ENCODE measurements at places on chromosomes 16 and 17.
A peak's percentile ranks its signal among the peaks of the same experiment; 100 is the strongest.

GRCh38 chr17:68511254-68511670, 968 bp upstream of the PRKAR1A start:
- no peak for DNase-seq

GRCh38 chr17:67982686-67983382, 13.4 kb downstream of the C17orf58 start:
- DNase-seq, result no peak

DNA sequence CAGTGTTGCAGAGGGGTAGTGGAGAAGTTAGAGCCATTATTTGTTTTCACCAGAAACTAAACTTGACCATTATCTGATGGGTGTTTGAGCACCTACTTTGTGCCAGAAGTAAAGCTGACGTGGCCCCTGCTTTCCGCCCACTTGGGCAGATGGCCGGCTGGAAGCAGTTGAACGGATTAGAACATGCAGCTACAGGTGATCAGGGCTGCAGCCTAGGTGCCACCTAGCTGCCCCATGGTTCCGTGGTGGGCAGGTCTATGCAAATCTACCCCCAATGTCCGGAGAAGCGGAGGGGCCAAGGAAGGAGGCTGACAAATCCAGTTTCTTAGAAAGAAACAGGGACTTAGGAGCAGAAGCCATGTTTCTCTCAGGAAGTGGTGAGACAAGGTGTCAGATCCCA, 62.7 kb downstream of the B9D1 start:
- no peak for DNase-seq

DNA sequence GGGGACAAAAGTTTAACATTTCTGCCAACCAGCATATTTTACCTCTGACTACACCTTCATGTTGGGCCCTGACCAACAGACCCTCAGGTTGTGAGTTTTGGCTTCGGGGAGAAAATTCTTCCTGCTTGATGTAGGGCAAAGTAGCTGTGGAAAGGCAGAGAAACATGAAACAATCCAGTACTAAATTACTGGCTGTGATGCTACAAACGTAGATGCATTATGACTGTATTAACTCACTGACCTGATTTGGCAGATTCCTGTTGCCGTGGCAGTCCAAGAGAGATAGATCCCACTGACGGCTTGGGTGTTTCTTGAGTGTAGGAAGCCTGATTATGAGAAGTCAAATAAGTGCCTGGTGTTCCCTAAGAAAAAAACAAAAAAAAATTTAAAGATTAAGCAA, 80.7 kb downstream of the TTC19 start:
- no peak for DNase-seq

DNA sequence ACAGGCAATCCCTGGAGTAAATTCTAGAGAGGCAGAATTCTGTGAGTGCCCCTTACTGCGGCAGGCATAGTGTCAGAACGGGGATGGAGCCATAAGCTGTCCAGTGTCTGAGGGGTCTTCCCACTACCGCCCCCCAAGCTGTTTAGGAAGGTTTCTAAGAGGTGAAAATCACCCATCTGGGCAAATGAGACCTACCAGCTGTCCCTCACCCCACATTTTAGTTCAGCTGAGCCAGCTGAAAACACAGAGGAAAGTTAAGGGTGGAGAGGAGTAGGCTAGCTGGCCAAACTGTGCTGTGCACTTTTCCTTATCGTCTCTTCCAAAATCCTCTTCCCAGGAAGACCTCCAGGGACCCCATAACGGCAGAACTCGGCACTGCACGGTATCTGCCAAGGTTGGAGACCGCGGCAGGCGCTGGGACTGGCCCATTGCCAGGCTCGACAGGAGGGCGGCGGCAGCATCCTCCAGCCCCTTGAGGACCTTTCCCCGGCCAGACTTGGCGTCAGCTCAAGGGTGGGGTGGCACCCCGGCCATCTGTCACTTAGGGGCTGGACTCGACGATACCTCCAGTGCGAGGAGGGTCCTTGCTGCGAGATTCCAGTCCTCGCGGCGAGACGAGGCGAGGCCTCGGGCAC, 955 bp downstream of the ACLY start:
- peak; percentile 54 for DNase-seq

DNA sequence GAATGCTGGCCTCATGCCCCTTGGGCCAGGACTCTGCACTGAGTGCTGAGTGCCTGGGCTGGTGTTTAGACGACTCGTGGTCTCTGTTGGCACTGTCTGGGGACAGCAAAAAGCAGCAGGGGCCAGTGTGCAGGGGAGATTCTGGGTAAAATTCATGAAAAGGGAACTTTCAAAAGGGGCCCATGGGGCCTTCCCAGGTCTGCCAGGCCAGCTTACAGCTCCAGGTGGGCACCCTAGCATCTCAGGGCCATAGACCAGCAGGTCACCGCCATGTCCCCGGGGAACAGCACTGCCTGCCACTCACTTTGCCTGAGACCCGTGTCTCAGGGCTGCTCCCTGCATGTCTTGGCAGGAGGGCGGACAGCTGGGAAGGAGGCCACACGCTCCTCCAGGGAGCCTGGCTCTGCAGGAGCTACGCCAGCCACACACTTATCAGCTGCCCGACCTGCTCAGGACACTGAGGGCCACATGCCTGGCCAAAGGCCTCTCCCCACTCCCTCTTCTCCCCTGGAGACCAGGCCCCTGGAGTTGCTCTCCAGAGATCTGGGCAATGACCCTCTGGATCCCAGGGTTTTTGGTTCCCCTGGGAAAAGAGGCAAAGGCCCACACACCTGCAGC, 8.8 kb upstream of the FASN start:
- no peak for DNase-seq

Data from hypothalamus (tissue), 51 donors.